ENCODE measurements at places on chromosomes 3 and 15. TPM values are rescaled to one million over a fixed set of nuclear protein-coding genes. Genes with fewer than 3 reads are reported as not detected.

DNA sequence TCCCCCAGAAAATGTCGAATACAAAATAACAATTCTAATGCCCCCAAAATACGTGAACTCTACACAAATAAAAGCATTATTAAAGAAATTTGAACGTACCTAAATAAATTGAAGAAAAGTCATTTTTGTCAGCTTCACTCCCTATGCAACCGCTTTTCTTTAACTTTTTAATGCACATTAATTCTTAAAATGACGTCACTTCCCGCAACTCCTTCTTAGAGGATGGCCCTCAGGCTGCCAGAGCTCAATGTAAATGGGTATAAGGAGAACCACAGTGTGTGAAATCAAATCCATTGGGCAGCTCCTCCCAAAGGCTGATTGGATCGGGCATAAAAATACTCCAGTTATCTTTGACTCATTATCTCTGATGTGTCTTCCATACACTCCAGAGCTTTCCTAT, 736.9 kb downstream of the GBE1 start:
- H3K4me3 ChIP-seq = no peak overlapping the region
- no peak for DNase-seq
- no peak overlapping the region for H3K27ac ChIP-seq
- no peaks in the 10 kb centered on the region for H3K4me1 ChIP-seq

GRCh38 chr3:31714495-31715280, 182.0 kb downstream of the STT3B start:
- no peaks in the 10 kb centered on the region for H3K36me3 ChIP-seq
- no peaks in the 10 kb centered on the region for H3K4me1 ChIP-seq
- H3K27ac ChIP-seq = no peak overlapping the region
- no peak overlapping the region for H3K4me3 ChIP-seq

DNA sequence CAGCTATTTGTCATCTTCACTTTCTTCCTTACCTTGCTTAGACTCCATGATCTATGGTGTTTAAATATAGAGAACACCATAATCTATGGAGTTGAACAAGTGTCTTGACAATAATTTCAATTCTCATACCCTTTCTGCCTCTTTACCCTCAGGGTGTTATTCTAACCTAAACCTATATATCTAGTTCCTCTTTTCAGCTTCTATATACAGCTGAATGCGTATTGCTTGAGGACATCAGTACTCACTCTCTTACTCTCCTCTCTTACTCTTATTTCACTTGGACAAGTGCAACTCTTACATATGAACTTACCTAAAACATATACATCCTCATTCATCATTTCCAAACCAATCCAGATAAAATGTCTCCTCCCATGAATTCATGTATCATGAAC, 187.1 kb downstream of the RAP2B start:
- H3K27me3 ChIP-seq = no peaks in the 10 kb centered on the region
- no peaks in the 10 kb centered on the region for H3K4me1 ChIP-seq
- no peak for DNase-seq
- no peak overlapping the region for H3K4me3 ChIP-seq
- no peak overlapping the region for H3K27ac ChIP-seq

GRCh38 chr3:21505711-21506460, 245.1 kb downstream of the ZNF385D start:
- H3K4me1 ChIP-seq = no peaks in the 10 kb centered on the region
- H3K36me3 ChIP-seq = no peaks in the 10 kb centered on the region
- H3K27ac ChIP-seq = no peak overlapping the region
- H3K27me3 ChIP-seq = no peaks in the 10 kb centered on the region

DNA sequence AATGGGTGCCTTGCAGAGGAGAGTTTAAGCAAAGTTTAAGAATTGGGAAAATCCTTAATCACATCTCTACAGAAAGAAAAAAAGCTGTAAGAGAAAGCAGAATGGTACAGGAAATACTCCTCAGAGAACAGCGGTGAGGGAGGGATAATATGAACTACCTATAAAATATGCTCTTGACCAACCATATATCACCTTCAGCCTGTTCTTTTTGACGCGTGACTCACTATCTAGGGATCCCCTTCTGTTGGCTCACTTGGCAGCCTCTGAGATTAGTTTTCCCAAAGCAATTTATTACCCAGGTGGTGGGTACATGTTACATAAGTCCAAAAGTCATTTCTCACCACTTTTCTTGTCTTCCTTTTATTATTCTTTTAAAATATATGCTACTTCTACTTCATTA, 97.7 kb downstream of the CNTN6 start:
- H3K36me3 ChIP-seq = no peaks in the 10 kb centered on the region
- H3K4me1 ChIP-seq = no peaks in the 10 kb centered on the region
- H3K27ac ChIP-seq = no peak overlapping the region
- no peak for DNase-seq
- H3K4me3 ChIP-seq = no peak overlapping the region

The ASTE1 gene
- total RNA-seq = 11.7 TPM

The PLA2G4D gene
- total RNA-seq = not detected

The GRK7 gene
- total RNA-seq = not detected

Measured in activated CD8-positive, alpha-beta T cell treated with anti-CD3 and anti-CD28 coated beads, Interleukin-2, amount 10 ng/mL, durations not matched to agents 7 days and 5 days (primary cell).